ENCODE measurements at places on chromosomes 7 and 10.
A peak's percentile ranks its signal among the peaks of the same experiment; 100 is the strongest.

GRCh38 chr10:26721561-26721960 is 24.1 kb downstream of the PDSS1 start:
- no peak for DNase-seq

- DNase-seq = no peak
Observed at GRCh38 chr7:101924171-101924570, 106.7 kb downstream of the CUX1 start.

DNA sequence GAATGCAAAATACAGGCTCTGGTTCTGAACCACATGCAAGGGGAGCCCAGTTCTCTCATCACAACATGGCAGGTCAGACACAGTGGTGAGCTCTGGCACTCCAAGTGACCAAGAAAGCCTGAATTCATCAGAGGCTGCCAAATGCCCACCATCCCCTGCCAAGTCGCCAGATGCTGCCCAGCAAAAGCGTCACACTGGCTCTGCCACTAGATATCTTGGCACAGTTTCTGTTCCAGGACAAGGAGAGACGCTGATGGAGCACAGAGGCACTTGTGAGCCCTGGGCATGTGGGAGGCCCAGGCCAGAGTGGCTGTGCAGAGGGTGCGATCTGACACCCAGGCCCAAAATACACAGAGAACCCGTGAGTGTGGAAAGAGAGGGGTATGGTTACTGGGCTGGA is 57.8 kb downstream of the GAD2 start:
- no peak for DNase-seq

GRCh38 chr7:35485436-35485835 is 209.5 kb downstream of the HERPUD2 start:
- no peak for DNase-seq

DNA sequence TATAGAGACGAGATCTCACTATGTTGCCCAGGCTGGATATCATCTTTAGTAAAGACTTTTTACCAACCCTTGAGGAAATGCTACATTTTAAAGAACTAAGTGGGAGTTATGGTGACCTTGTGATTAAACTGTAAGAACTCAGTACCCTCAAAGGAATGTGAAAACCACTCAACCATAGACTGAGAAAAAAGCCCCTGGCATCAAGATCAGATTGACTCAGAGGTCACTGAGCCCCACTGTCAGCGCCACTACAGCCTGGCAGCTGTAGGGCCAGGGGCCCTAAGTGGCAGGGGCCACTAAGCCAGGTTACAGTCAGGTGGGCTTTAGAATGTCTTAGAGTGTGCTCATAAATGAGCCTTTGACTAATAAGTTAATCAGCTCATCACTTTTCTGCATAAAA is 55.9 kb downstream of the APBB1IP start:
- no peak for DNase-seq

GRCh38 chr10:89471110-89471809 is 56.9 kb downstream of the IFIT5 start:
- no peak for DNase-seq

DNA sequence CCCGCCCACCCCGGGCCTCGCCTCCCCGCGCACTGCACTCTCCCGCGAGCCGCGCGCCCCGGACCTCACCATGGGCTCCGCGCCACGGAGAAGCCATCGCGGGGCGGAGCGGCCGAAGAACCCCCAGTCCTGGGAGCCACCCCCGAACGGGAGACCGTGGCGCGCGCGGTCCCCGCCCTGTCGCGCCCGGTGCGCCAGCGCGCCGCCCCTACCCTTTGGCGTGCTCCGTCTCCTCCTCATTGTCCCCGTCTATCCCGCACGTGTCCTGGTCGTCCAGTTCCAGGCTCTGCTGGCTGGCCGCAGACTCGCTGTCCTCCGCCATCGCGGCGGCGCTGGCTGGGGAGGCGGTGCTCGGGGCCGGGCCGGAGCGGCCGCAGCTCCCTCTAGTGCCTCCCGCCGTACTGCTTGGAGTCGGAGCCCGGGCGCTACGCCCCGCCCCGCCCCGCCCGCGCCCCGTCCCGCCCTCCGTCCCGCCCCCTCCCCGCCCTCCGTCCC is at the start of gene NMT2:
Gene NMT2, minus strand, starts transcription at position 403 of the 495 bp plus-strand sequence. Its CDS starts 81 bp downstream, at position 322.
- no peak for DNase-seq

GRCh38 chr10:23818484-23818883 is 379.6 kb downstream of the OTUD1 start:
- no peak for DNase-seq

DNA sequence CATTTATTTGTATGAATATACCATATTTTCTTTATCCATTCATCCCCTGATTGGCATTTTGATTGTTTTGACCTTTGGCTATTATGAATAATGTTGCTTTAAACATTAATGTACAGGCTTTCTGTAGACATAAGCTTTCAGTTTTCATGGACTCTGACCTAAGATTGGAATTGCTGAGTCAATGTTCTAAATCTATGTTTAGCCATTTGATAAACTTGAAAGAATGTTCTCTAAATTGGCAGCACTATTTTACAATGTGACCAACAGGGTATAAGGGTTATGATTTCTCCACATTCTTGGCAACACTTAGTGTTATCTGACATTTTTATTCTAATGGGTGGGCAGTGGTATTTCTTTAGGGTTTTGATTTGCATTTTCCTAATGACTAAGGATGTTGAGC is 229.7 kb upstream of the ETV1 start:
- DNase-seq = no peak

DNA sequence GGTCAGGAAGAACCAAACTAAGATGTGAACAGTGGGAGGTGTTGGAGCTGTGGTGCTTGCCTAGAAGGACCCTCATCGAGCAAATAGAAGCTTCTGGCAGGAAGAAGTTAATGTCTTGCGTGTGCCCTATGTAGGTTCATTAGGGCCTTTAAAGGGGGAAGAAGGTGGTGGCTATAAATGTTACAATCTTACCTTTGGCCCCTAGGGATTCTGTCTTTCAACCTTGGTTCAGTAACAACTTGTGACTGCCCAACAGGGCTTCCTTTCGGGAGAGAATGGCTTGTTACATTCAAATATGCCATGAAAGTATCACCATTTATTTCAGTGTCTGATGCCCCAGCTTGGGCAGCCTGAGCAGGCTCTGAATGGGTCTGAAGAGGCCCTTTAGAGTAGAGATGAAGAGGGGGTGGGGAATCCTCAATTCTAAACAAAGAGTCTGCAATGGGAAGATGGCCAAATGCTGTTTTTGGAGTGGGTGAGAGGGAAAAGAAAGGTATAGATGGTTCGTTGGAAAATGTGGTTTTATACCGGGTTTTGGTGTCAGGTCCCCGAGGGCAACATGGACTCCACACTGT is 108.0 kb downstream of the TCF7L2 start:
- DNase-seq = no peak

- peak; percentile 49 for DNase-seq
Observed at GRCh38 chr10:43204943-43205671, 61.8 kb downstream of the RASGEF1A start.

GRCh38 chr10:46556515-46557318 is at the start of gene GPRIN2:
Gene GPRIN2 (minus strand): TSS chr10:46556658. CDS start chr10:46550736, 5,922 bp downstream.
- no peak for DNase-seq

GRCh38 chr10:482051-482501 is 207.4 kb downstream of the DIP2C start:
- no peak for DNase-seq

DNA sequence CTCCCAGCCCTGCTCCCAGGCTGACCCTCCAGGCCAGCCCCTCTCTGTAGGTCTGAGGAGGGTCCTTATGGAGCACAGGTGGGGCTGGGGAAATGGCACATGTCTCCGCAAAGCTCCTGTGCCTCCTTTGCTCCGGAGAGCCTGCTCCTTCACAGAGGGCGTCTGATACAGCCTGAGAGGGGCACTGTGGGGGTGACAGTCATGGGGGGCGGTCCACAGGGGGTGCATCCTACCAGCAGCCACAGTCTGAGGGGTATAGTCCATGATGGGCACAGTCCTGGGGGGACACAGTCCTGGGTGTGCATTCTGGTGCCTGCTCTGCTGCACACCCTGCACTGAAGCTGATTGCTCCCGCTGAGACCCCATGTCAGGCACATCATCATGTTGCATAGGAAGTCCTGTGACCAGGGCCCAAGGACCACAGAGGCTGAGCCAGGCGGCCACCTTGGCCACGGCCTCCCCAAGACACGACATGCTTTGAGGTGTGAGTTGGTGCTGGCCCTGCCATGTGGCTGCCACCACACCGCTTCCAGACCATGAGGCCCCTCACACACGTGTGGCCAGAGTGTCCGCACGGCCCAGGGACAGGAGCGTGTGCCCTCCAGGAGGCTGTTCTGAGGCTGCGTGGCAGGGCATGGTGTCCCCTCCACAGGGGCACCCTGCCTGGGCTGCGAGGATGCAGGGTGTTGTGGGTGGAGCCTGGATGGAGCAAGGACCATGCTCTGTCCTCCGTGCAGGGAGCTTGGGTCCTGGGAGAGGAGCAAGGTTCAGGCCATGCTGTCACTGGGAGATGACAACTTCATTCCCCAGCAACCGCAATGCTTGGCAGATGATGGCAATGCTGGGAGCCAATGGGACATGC is 59.2 kb downstream of the PWWP2B start:
- DNase-seq = no peak

DNA sequence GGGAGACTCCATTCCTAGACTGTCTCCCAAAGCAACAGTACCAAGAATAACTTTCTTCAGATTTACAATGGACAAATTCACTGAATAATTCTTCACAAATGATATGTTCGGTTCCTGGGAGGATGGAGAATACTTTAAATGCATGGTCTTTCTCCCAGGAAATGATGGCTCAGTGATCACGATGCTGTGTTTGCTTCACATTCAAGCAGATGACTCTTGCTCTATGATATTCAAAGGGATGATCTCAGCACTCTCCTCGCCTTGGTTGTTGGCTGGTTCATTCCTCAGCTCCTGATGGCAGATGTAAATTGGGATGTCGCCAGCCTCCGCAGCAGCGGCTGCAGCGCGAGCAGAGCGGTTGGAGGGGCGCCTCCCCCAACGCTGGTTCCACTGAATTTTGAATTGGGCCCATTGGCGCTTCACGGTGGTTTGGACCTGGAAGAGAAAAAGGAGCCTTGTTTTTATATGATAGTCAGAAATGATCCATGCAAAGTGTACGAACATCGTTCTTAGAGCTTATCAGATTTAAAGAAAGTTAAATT is 148.3 kb downstream of the CALCR start:
- no peak for DNase-seq

DNA sequence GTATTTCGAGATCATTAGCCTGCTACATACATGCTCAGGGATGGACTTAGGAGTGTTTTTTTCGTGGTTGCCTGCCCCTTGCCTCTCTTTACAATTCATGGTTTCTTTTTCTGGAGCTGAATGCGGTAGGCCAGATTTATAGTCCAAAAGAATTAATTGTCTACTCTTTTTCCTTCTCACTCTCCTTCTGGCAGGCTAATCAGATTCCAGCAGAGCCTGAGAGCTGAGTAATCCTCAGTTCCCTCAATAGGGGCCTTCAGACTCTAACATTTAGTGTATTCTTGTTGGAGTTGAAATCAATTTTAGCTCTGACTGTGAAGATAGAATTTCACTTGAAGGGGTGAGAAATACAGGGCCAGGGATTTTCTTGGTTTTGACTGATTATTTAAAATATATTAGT is 16.4 kb downstream of the SORCS3 start:
- no peak for DNase-seq

- no peak for DNase-seq
Observed at GRCh38 chr10:74419491-74419951, 268.5 kb downstream of the ADK start.

GRCh38 chr10:79042639-79043411 is 25.9 kb upstream of the ZMIZ1 start:
- DNase-seq = no peak

DNA sequence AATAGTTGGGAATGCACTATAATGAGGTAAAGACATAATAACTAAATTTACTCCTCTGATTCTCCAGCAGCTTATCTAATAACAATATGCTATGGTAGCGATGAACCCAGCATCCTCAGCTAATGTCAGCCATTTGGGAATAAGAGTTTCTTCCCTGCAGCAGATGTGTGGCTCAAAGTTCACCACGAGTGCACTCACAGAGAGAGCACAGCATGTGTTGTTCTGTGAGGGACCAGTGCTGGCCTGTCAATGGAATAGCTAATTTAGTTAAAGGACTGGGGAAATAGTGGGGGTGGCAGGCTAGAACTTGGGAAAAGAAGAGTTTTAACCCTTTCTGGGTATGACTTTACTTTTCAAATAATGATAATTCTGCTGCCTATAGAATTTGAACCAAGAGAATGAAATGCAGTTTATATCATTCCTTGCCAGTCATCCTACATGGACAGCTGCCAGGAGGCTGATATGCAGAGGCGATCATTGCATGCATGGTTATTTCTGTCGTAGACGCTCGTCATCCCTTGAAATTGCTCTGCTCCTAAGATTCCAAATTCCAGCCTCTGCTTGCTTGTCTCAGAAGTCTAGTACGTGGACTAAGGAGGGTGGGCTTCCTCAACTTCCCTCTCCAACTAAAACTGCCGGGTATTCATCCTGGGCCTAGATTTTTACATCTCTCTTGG is 355.6 kb downstream of the RNLS start:
- no peak for DNase-seq

DNA sequence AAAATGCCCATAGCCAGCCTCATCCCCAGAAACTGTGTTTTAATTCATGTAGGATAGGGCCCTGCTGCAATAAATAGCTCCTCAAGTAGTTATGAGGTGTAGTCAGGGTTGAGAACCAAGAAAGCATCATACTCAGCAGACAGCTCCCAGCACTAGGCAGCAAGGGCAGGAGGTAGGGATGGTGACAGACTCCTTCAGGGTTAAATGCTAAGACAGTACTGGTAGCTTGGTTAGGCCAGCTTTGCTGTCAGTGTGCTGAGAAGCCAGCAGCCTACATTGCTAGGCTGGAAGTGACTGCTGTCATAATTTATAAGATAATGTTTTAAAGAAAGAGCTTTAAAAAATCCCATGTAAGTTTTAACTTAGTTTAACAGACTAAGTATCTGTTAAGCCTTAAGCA is 113.9 kb upstream of the IMMP2L start:
- no peak for DNase-seq

DNA sequence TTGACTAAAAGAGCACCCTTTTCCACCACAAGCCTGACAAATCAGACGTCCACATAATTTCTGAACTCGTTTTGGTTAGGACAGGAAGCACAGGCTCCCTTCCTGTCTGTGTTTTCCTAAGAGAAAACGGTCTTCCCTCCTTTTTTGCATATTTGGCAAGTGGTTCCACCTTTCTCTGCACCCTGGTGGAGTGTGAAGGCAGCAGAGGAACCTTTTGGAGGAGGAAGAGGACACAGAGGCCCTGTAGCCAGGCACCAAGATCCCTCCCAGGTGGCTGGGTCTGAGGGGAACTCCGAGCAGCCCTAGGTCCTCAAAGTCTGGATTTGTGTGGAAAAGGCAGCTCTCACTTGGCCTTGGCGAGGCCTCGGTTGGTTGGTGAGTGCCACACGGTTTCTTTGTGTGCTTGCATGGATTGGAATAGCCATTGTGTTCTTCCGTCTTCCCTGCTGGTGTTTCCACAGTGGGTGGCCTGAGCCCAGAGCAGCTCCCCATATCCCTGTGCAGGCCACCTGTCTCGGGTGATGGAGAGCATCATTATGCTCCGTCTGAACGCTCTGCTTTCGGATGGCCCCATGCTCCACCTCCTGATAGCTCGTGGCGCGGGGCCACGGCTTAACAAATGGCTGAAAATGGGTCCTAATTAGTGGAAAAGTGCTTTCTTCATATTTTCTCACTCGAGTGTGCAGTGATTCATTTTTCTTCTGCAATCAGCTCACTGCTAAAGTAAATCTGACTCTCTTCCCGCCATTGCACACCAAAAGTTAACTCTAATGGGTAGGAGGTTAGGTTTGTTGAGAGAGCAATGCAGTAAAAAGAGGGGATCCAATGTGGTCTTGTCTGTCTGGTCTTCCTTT is 4.2 kb downstream of the IKZF1 start:
- DNase-seq = no peak

All from activated CD4-positive, alpha-beta T cell treated with anti-CD3 and anti-CD28 coated beads, Interleukin-2, amount 50 U/mL, for 4 hours (primary cell).